NCI-H1436 (cell line): ENCODE measurements at places on chromosomes 11 and 22.

DNA sequence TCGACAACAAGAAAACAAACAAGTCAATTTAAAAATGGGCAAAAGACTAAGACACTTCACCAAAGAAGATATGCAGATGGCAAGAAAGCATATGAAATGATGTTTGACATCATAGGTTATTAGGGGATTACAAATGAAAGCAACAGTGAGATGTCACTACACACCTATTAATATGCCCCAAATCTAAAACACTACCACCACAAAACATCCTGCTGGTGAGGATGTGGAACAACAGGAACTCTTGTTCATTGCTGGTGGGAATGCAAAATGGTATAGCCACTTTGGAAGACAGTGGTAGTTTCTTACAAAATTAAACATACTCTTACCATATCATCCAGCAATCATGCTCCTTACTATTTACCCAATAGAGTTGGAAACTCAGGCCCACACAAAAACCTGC lies 29.0 kb downstream of the PRRG4 start:
- DNase-seq, result no peak

GRCh38 chr11:102928247-102928646 lies 27.3 kb downstream of the MMP13 start:
- DNase-seq, result no peak

- no peak for DNase-seq
These were observed 282.6 kb downstream of the CADM1 start for GRCh38 chr11:115221461-115222069.

- DNase-seq, result no peak
These were observed 16.3 kb downstream of the OR52K2 start for GRCh38 chr11:4465407-4465806.

DNA sequence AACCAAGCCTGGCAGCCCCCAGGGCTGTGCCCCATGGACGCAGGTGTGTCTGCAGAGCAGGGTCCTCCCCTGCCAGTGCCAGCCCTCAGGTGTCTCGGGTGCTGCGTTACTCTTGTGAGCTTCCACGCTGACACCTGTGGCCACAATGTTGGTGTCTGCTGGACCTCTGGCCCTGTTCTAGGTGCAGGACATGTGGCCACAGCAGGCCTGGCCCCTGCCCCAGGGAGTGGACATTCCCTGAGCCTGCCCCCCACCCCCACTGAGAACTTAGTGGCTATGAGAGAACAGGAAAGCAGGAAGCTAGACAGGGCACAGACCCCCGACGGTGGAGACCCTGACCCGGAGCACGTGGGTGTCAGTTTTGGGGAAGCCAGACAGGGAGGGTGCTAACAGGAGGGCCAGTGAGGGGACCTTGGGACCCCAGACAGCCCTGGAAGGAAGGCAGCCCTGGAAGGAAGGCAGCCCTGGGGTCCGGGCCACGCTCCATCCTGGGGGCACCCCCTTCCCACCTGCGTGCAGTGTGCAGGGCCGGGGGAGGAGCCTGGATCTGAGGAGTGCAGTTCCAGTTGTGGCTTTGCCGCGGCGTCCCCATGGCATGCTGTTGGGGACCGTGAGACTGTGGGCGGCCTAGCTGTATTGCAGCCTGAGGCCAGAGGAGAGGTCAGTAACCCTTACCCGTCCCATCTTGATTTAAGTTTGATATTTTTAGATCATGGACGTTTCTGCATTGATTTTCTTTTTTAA lies 43.9 kb upstream of the PPARA start:
- no peak for DNase-seq

DNA sequence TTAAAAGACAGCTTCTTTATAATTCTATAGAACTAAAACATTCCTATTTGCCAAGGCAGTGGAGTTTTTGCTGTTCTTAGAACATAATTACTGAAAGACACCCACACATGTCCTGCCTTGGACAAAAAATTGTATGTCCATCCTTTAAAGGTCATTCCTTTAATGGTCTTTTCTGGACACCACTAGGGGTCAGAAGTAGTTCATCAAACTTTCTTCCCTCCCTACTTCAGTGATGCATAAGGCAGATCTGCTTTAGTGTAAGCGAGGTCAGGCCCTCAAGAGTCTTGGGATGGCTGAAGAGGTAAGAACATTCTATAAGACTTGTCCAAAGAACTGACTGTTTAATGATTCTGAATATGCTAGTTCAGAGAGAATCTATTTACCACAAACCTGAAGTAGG lies 4.3 kb upstream of the OR51V1 start:
- no peak for DNase-seq

GRCh38 chr11:33039274-33040032 lies at the start of gene TCP11L1:
Gene TCP11L1, plus strand, starts transcription at chr11:33039572. Its CDS starts 4,202 bp downstream, at chr11:33043774.
- peak; percentile 87 for DNase-seq

DNA sequence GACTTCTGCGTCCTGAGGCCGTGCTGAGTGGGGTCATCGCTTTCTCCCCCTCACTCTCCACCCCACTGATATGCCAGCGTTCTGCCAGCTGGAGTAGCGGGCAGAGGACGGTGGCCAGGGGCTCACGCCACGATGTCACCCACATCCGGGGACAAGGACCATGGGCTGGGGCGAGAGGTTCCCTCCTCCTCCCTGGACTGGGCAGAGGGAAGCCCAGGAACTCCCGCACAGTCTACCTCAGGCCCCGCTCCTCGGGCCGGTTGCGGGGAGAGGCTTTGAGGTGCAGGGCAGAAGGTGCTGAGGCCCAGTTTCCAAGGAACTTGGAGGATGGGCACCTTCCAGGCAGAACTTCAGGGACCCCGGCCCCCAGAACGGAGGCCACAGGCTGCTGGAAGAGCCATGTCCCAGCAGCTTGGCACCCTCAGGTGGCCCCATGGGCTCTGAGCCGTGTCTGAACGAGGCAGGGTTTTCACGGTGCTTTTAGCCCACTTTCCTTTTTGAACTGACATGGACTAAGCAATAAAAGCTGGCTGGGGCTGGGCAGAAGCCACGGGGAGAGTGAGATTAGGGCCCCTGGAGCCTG lies 25.4 kb downstream of the ADAMTS15 start:
- DNase-seq, result no peak

- no peak for DNase-seq
These were observed 7.6 kb upstream of the RASGRP2 start for GRCh38 chr11:64751580-64751979.

DNA sequence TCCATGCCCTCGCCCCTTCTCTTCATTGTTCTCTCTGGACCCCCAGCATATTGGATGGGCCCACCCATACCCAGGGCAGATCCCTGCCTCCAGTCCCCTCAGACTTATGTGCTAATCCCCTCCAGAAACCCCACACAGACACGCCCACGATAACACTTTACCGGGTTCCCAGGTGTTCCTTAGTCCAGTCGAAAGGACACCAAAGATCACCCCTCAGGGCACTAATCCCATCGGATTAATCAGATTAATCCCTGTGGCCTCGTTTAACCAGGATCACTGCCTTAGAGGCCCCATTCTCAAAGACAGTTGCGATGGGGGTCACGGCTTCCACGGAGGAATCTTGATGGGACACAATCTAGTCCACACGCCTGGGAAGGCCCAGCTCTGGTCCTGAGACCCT lies 80.8 kb downstream of the SHANK2 start:
- DNase-seq, result no peak

DNA sequence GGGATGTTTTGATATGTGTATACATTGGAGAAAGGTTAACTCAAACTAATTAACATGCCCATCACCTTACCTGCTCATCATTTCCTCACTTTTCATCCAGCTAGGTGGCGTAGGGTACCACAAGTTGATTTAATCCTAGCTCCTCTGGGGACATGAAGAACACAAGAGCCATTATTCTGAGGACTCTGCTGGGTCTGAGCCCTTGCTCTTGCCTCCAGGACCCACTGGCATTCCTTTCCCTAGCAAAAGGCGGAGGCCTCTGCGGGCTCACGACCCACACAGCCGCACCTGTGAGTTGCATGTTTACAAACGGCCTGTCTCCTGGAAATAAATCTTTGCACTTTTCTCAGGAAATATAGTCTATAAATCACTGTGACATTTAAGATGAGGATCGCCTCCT lies 871.9 kb downstream of the TBC1D22A start:
- DNase-seq, result no peak
